ENCODE measurements at places on chromosomes 1 and 21.

DNA sequence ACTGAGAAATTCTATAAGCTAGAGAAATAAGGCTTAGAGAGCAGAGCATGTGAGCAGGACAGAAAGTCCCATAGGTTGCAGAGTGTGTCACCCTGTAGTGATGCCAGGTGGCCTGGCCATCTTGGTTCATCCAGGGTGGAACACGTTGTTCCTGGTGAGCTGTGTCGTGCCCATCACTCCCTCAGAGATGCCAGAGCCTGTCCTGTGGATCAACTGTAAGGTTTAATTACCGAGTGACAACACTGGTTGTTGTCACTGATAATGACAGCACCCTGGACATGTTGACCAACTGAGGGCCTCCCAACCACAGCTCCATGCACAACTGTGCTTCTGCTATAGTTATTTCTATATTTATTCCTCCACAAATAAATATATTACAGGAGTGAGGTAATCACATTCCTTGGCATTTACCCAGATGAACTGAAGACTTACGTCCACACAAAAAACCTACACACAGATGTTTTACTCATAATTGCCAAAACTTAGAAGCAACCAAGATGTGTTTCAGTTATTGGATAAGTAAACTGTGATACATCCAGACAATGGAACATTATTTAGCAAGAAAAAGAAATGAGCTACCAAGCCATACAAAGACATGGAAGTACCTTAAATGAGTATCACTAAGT lies 6.2 kb downstream of the C1orf198 start:
- DNase-seq: no peak

DNA sequence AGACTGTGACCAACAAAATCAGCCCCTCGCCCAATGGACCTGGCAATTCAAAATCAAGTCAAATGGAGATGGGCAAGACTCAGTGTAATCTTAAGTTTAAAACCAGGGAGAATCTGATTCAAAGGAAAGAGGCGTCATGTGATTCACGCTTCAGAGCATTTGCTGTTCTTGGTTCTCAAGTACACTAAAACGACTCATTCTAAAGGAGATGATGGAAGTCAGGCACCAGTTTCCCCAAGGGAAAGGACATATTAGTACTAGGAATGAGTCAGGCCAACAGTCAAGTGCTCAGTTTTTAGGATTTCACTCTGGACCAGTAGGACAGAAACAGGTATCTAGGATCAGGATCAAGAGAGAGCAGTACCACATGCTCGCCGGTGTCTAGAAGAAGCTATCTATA lies 429.6 kb downstream of the PLPP3 start:
- no peak for DNase-seq

GRCh38 chr1:226064816-226065248 lies 2.3 kb downstream of the H3-3A start:
- peak; percentile 22 for DNase-seq

GRCh38 chr1:39255222-39255621 lies 50.7 kb downstream of the MACF1 start:
- DNase-seq: no peak

GRCh38 chr1:60973668-60974067 lies 108.7 kb upstream of the NFIA start:
- DNase-seq: no peak

- no peak for DNase-seq
Observed at GRCh38 chr1:147781056-147781471, 20.7 kb upstream of the GJA5 start.

GRCh38 chr1:44318097-44319088 lies 36.7 kb downstream of the ERI3 start:
- DNase-seq: peak; percentile 44

DNA sequence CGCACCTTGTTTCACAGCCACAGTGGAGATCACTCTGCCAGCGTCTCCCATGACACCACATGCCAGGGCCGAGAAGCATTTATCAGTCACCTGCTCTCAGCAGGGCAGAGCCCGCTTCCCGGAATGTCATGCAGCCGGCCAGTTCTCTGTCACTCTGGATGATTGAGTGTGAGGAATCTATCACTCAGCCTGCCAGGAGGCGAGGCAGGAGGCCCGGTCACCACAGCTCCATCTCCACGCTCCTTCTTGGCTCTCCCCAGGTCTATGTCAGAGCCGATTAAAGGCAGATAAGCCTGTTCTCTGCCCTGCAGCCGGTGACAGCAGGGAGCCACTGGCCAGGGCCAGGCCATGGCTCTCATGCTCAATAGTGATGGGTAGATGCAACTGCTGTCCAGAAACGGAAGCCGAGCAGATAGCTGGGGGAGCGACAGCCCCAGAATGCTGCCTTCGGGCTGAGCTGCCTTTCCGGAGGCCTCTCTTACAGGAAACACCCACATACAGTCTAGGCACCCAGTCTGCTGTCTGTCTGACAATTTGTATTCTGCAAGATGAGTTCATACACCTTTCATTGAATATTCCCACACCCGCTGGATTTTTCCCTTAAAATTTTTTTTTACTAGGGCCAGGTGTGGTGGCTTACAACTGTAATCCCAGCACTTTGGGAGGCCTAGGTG lies 64.1 kb downstream of the ACTL8 start:
- no peak for DNase-seq

- DNase-seq: no peak
Observed at GRCh38 chr1:40712405-40712944, 21.0 kb downstream of the NFYC start.

DNA sequence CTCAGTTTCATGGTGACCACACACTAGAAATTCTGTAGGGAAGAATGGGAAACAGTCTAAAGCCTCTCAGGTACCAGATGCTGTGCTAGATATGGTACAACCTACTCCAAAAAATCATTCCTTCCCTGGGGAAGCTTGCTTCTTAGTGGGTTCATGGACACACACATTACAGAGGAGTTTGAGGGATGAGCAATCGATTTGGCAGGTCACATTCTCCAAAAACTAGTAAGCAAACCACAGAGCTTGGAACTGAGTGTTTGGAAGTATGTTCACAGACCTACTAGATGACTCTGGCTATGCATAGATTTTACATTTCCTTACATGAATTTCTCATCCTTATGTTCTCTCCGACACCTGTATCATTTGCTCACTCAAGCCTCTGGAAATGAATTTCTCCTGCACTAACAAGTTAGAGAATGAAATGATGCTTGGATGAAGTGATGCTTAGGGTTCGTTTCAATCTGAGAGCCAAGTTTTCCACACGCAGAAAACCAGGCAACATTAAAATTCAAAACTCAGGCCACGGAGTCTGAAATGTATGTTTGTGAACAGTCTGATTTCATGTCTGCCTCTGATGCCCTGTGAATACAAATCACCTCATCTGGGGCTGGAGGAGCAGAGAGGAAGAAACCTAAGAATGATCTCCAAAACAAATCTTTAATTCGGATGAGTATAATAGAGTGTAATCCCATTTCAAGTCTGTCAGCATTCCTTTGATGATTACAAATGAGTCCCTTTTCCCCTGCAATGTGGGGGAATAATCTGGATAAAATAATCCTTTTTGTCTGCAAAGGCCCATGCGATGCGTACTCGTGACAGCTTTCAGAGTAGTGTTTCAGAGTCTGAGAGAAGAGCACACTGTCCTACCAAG lies 11.0 kb downstream of the EVA1C start:
- DNase-seq: no peak

GRCh38 chr1:10621906-10622305 lies 147.2 kb downstream of the PEX14 start:
- DNase-seq: no peak

GRCh38 chr21:27085387-27085786 lies 118.5 kb upstream of the ADAMTS5 start:
- DNase-seq: no peak

DNA sequence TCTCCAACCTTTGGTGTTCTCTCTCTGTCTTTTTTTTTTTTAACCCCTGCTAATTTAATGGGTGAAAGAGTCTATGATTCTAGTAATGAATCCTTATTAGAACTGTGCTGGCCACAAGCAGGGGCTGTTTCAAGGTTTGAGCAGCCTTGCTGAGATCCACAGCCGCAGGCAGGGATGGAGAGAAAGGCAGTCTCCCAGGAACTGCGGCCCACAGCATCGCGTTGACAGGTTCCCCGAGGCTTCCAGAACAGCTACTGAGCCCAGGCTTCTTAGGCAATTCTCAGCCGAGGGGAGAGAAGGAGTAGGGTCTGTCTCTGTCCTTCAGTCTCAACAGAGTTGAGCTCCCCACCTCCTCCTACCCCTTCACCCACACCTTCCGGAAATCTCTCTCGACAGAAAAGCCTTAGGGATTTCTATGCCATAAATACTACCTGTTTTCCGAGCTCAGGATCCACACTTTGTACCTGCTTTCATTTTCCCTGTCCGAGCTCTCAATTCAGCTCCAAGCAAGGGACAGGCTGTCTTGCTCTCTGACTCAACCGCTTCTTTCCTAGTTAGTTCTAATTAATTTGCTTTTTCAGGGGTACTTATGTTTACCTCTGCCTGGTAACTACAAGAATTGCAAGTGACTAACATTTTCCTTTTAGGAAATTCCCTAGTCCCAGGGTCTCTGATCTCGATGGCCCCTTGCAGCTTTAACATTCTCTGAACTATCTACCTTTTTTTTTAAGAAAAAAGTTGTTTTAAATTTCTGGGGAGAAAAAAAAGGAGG lies 6.7 kb upstream of the CASZ1 start:
- DNase-seq: no peak

DNA sequence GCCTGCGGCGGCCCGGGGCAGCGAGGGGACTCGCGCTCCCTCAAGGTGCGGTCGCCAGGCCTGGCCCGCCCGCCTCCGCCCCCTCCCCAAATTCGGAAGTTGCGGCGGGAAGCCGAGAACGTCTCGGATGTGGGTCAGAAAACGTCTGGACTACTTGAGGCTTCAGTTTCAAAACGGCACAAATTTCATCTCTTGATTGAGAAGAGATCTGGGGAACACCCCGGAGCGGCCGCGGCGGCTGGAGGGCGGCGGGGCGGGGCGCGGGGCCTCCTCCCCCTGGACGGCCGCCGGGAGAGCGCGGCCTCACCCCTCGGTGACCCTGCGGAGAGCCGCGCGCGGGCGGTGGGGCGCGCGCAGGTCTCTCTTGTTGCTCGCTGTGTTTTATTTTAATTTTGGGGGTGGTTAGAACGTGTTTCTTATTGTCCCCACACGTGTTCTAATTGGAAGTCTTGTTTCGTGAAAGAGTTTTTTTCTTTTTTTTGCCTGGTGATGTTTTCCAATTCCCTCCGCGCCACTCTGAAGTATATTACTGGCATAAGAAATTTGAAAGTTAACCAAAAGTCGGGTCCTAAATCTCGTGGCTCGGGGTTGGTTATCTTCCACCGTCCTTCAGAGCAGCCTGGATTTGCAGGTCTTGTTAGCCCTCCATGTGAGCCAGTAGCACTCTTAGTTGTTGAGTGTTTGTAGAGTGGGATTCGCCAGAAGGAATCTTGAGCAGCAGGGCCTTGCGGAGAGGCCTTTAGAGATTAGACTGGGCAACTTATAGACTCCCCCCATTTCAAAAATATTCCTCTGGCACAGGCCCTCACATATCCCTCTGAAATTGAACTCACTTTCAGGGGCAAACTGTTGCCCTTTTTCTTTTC lies 749 bp downstream of the PCBP3 start:
- DNase-seq: no peak

DNA sequence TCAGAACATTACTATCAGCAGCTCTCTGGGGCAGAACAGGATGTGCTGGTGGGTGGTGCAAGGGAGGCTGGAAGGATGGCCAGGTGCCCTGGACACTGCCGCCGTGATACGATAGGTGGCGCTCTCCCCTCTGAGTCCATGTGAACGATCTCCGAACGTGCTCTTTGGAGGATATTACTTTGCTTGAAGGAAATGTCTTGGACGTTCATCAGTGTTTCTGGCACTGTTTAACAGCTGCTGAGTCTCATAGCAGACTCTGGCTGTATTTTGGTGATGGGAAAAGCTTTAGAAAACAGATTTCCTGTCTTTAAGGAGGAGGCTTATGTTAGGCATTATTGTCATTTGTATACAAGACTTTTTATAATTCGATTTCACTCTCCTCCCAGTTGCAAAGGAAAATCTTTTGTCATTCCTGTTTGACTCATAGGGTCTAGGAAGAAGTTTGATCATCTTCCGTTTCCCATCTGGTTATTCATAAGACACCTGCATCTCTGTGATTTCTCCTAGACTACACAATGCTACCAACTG lies 386.2 kb upstream of the ADGRL2 start:
- peak; percentile 5 for DNase-seq

DNA sequence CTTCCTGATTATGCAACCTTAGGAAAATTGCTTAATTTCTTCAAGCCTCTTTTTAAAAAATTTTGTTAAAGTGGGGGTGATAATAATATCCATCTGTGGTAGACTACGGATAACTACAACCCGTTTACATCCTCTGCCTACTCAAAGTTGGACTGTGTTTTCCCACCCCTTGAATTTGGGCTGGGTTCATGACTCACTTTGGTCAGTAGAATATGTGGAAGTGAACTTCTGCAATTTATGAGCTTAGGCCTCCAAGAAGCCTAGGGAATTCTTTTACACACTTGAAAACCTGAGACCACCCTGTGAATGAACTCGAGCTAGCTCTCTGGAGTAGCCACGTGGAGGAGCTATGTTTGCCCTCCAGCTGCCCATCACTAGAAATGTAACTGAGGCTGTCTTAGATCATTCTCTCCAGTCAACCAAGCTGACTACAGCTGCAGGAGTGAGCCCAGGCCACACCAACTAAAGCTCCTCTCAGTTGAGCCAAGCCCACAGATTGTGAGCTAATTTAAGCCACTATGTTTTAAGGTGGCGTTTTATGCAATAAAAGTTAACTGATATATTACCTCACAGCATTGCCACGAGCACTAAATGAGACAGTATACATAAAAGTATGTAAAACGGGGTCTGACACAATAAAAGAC lies 29.6 kb upstream of the CACHD1 start:
- no peak for DNase-seq

DNA sequence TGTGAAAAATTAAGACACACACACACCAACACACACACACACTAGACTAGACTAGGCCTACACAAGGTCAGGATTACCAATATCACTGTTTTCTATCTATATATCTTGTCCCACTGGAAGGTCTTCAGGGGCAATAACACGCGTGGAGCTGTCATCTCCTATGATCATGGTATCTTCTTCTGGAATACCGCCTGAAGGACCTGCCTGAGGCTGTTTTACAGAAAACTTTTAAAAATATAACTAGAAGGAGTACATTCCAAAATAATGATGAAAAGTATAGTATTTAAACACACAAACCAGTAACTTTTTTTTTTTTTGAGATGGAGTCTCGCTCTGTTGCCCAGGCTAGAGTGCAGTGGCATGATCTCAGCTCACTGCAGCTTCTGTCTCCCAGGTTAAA lies 20.3 kb upstream of the ZBTB8A start:
- DNase-seq: no peak

GRCh38 chr1:15299179-15299578 lies 52.2 kb downstream of the FHAD1 start:
- no peak for DNase-seq

GRCh38 chr1:193417403-193417802 lies 231.0 kb upstream of the B3GALT2 start:
- DNase-seq: no peak

GRCh38 chr1:11252538-11252937 lies 9.8 kb downstream of the MTOR start:
- no peak for DNase-seq

DNA sequence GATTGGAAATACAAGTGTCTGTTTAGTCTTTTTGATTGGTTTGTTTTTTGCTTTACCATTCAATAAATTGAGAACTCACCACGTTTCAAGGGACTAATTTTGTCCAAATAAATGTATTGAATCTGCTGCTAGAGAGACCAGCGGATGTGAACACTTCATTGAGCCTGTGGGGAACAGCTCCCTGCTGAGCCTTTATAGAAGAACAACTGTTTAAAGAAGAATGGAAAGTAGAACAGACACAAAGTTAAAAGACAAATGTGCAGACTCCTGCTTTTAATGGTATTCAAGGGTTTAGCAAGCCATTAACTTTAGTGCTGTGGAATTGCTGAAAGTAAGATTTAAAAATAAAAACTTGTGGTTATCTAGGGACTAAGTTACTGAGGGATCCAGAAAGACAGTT lies 817.7 kb upstream of the B3GALT2 start:
- DNase-seq: no peak

- DNase-seq: no peak
Observed at GRCh38 chr1:183306317-183307042, 111.7 kb downstream of the NMNAT2 start.

Measured in stimulated activated CD4-positive, alpha-beta T cell treated with anti-CD3 and anti-CD28 coated beads, Interleukin-2, amount 100 ng/mL, for 48 hours (primary cell).